ENCODE measurements at places on chromosomes 4 and X. TPM values are rescaled to one million over a fixed set of nuclear protein-coding genes. Genes with fewer than 3 reads are reported as not detected.

DNA sequence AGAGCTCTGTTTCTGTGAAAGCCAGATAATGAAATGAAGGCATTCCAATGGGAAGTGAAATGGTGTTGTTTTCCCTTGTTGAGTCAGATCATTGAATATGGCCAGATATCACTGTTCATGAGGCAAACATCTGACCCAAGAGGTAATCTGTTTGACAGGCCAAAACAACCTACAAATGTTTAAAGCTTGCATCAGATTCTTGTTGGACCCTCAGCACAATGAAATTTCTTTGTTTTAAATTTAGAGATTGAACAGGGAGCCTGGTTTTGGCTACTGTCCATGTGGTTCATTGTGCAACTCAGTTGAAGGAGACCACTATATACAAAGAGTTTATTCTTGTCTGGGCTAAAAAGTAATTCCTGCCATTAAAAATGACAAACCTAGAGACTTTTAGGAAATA, 159.1 kb downstream of the AFF2 start:
- no peaks in the 10 kb centered on the region for H3K36me3 ChIP-seq
- H3K4me1 ChIP-seq, result no peaks in the 10 kb centered on the region
- H3K27me3 ChIP-seq, result no peaks in the 10 kb centered on the region
- DNase-seq, result no peak
- no peak overlapping the region for H3K4me3 ChIP-seq

DNA sequence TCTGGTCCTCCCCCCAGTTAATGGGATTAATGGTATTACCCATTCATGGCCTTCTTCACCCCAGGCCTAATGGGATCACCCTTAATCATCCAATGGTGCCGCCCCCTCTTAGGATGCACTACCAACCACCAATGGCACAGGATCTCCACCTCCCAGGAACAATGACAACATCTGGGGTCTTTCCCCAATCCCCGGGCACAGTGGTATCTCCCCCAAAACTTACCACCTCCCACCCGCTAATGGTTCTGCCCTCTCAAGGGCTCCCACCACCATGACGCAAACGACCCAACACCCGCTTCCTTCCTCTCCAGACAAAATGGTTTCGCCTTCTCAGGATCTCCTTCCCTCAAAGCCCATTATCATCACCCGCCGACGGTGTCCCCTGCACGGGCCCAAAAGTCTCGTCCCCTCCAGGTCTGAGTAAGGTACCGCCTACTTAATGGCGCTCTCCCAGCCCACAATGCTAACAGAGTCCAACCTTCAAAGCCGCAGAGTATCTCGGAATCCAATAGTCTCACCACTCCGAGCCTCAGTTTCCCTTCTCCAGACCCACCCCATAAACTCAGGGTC, 458 bp downstream of the GRIPAP1 start:
- DNase-seq, result no peak
- H3K27me3 ChIP-seq, result no peaks in the 10 kb centered on the region
- peaks cover 8% of the 10 kb centered on the region for H3K36me3 ChIP-seq
- peaks cover 9% of the 10 kb centered on the region for H3K4me1 ChIP-seq

GRCh38 chr4:152959080-152959479, 23.0 kb downstream of the FHDC1 start:
- DNase-seq, result no peak
- H3K4me1 ChIP-seq, result peaks cover 7% of the 10 kb centered on the region
- H3K36me3 ChIP-seq, result peaks cover 27% of the 10 kb centered on the region
- no peak overlapping the region for H3K4me3 ChIP-seq
- no peak overlapping the region for H3K27ac ChIP-seq

- peaks cover 26% of the 10 kb centered on the region for H3K4me1 ChIP-seq
- no peaks in the 10 kb centered on the region for H3K36me3 ChIP-seq
- H3K27me3 ChIP-seq, result no peaks in the 10 kb centered on the region
- H3K4me3 ChIP-seq, result peak overlapping the region; percentile 66
These were observed 2.4 kb downstream of the CXXC4 start for GRCh38 chr4:104492183-104492771.

DNA sequence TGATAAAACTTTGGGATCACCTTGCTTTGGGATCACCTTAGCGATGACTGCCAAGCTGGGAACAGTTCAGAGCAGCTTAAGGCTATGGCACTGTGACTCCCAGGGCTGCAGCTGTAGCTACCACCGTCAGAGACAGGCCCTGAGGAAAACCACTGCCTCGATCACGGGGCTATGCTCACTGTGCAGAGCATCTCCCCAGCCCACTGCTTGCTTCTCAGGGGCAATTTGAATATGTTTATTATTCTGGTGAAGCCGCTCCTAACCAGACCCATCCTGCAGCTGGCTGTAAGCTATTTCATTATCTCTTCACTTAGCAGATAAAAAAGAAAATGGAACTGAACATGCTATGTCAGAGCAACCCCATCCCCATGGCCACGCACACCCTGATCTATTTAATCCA, 328.5 kb downstream of the EVC2 start:
- H3K4me1 ChIP-seq, result no peaks in the 10 kb centered on the region
- H3K4me3 ChIP-seq, result no peak overlapping the region
- H3K36me3 ChIP-seq, result no peaks in the 10 kb centered on the region
- H3K27me3 ChIP-seq, result no peaks in the 10 kb centered on the region
- no peak overlapping the region for H3K27ac ChIP-seq
- no peak for DNase-seq

DNA sequence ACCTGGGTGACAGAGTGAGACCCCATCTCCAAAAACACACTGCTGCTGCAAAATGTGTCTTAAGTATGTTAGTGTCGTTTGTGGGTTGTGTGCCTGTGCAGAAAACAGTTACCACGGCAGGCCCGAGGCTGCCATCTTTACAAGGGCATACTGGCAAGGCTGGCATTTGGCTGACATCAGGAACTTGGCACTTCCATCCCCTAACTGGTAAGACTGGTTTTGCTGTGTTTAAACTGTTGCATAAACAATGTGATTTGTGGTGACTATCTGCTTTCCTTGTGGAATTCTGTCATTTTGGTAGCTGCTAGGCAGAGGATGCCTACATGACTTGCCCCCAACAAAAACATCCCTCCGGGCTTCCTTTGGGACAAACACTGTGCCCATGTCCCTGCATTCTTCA, 12.3 kb downstream of the LRP2BP start:
- no peaks in the 10 kb centered on the region for H3K36me3 ChIP-seq
- H3K27me3 ChIP-seq, result no peaks in the 10 kb centered on the region
- peaks cover 16% of the 10 kb centered on the region for H3K4me1 ChIP-seq
- no peak for DNase-seq

DNA sequence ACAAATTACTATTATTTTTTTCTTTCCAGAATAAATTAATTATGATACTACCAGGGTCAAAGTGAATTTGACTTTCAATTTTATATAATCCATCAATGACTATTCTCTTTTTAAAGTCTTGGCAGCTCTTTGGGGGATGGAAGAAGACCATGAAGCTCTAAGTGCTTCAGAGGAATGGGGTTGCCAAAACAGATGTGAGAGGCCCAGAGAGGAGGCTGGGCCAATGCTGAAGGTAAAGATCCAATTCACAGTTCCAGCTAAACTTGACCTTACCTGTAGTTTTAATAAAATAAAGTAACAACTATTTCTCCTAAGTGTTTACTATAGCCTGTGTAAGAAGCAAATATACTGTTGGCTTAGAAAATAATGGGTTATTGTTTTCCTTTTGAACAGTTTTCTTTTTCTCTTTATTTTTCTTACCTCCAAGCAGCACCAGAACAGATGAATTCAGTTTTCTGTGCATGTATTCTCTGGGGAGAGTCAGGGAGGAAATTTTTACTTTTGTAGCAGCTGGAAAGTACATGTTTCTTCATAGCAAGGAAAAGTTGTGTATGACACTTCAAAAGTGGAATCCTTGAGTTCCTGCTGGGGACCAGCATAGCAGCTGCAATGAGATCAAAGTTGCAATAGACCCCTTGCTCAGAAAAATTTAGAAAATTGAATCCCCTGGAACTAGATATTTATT, 104.9 kb downstream of the CEP44 start:
- H3K27me3 ChIP-seq, result no peaks in the 10 kb centered on the region
- no peak overlapping the region for H3K27ac ChIP-seq
- H3K36me3 ChIP-seq, result no peaks in the 10 kb centered on the region
- H3K4me1 ChIP-seq, result peaks cover 10% of the 10 kb centered on the region
- no peak overlapping the region for H3K4me3 ChIP-seq

DNA sequence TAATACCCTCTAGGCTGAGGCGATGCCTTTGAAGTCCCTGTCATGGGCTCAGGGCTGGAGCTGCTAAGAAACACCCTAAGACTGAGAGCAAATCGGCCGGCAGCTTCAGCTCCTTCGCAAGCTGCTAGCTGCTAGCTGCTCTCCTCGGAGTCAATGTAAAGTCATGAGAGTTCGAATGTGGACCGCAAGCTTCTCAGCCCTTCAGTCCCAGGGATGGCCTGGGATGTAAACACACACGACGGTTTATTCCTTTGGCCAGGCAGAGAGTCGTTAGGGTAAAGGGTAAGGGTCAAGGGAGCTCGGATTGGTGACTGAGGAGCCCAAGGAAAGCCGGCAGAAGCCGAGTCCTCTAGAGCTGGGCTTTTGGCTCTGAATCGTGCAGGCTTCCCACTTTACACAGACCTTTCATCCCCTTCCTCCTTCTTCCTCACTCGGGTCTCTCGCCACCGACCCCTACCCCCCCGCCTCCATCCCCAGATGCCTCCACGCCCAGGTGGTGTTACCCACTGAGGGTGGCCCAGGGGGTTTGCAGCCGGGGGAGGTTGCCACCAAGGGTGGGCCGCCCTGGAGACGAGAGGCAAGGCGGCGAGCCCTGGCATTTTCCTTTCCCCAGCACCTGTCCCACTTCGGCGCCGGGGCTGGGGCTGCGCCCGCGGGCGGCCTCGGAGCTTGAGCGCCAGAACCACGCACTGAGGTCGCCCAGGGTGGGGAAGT, 3.1 kb upstream of the BCORL1 start:
- H3K4me1 ChIP-seq, result peaks cover 11% of the 10 kb centered on the region
- H3K27ac ChIP-seq, result no peak overlapping the region
- H3K4me3 ChIP-seq, result no peak overlapping the region
- H3K27me3 ChIP-seq, result no peaks in the 10 kb centered on the region

GRCh38 chrX:84729809-84730208, 227.6 kb upstream of the HDX start:
- H3K36me3 ChIP-seq, result no peaks in the 10 kb centered on the region
- H3K27me3 ChIP-seq, result no peaks in the 10 kb centered on the region
- H3K27ac ChIP-seq, result no peak overlapping the region
- no peaks in the 10 kb centered on the region for H3K4me1 ChIP-seq
- H3K4me3 ChIP-seq, result no peak overlapping the region

GRCh38 chr4:67632492-67632891, 68.5 kb downstream of the UBA6 start:
- H3K4me3 ChIP-seq, result no peak overlapping the region
- H3K36me3 ChIP-seq, result peaks cover 75% of the 10 kb centered on the region
- DNase-seq, result no peak
- no peaks in the 10 kb centered on the region for H3K4me1 ChIP-seq

GRCh38 chrX:19904778-19905367, 17.5 kb upstream of the SH3KBP1 start:
- no peak overlapping the region for H3K4me3 ChIP-seq
- no peak overlapping the region for H3K27ac ChIP-seq
- peaks cover 3% of the 10 kb centered on the region for H3K4me1 ChIP-seq
- no peaks in the 10 kb centered on the region for H3K36me3 ChIP-seq

DNA sequence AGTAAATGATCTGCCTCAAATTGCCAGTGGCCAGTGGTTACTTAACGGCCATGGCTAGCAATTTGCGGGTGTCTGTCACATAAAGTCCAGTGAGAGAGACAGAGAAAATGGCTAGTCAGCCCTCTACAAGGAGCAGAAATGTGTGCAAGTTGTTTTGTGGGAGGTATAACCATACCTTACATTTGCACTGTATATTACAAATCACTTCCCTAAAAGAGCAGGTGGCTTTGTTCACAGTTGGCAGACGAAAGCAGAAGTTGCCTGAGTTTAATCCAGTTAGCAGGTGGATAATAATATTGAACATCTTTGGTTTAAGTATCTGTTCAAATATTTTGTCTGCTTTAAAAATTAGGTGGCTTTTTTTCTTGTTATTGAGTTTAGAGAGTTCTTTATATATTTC, 15.6 kb downstream of the SRPX start:
- H3K27me3 ChIP-seq, result no peaks in the 10 kb centered on the region
- H3K36me3 ChIP-seq, result no peaks in the 10 kb centered on the region
- H3K4me1 ChIP-seq, result no peaks in the 10 kb centered on the region
- no peak for DNase-seq
- no peak overlapping the region for H3K27ac ChIP-seq
- H3K4me3 ChIP-seq, result no peak overlapping the region

DNA sequence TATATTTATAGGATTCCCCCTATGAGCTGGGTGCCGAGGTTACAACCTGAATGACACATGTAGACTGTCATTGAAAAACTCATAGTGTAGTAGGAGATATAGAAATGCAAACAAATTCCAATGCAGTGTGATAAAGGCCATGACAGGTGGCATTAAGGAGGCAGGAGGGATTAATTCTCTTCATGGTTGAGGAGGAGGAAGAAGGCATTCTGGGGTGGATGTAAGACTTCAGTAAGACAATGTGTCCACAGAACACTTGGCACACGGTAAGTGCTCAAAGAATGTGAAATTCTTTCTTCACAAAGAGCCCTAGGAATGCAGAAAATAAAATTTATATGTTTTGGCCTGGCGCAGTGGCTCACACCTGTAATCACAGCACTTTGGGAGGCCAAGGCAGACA, 136.5 kb downstream of the RBM47 start:
- H3K4me1 ChIP-seq, result no peaks in the 10 kb centered on the region
- no peak overlapping the region for H3K27ac ChIP-seq
- H3K36me3 ChIP-seq, result no peaks in the 10 kb centered on the region
- H3K27me3 ChIP-seq, result no peaks in the 10 kb centered on the region

- no peak overlapping the region for H3K4me3 ChIP-seq
- H3K36me3 ChIP-seq, result no peaks in the 10 kb centered on the region
- no peaks in the 10 kb centered on the region for H3K27me3 ChIP-seq
- no peak for DNase-seq
- H3K4me1 ChIP-seq, result no peaks in the 10 kb centered on the region
These were observed 132.7 kb upstream of the NR3C2 start for GRCh38 chr4:148574911-148575310.

DNA sequence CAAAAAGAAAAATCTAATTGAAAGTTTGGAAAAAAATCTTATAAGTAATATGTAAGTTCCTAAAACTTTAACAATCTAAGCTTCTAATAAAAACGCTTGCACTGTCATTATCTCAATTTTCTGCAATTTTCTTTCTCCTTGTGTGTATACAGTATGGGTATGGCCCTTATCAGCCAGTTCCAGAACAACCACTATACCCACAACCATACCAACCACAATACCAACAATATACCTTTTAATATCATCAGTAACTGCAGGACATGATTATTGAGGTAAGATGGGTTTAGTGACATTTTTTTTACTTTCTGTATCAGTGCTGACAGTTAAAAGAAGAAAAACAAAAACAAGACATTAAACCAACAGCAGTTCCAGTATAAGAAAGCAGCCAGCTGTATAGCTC, 4.9 kb downstream of the STATH start:
- H3K36me3 ChIP-seq, result no peaks in the 10 kb centered on the region
- H3K4me1 ChIP-seq, result no peaks in the 10 kb centered on the region
- H3K27ac ChIP-seq, result no peak overlapping the region
- no peak overlapping the region for H3K4me3 ChIP-seq
- H3K27me3 ChIP-seq, result no peaks in the 10 kb centered on the region

LAGE3 gene
- 31.6 TPM for total RNA-seq

GAGE12F gene
- total RNA-seq, result not detected

ADH7 gene
- total RNA-seq, result 1.2 TPM

FANCB gene
- 1.0 TPM for total RNA-seq

All from suprapubic skin (tissue), 4 donors.